ENCODE measurements at places on chromosomes 7 and 10.

GRCh38 chr7:46979439-46979838 is 602.5 kb downstream of the TNS3 start:
- ATAC-seq: no peak

DNA sequence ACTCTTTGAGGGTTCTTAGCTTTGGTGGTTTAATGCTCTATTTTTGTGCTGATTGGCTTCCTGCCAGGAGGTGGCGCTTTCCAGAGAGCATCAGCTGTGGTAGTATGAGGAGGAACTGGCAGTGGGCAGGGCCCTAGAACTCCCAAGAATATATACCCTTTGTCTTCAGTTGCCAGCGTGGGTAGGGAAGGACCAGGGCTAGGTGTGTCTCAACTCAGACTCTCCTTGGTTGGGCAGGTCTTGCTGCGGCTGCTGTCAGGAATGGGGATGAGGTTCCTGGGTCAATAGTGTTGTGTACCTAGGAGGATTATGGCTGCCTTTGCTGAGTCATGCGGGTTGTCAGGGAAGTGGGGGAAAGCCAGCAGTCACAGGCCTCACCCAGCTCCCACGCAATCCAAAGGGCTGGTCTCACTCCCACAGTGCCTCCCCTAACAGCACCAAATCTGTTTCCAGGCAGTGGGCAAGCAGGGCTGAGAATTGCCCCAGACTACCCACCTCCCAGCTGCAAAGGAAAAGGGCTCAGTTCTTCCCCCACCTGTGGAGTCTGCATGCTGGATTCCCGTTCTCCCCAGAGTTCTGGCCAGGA is 191.5 kb downstream of the PHTF2 start:
- no peak for ATAC-seq

- ATAC-seq: no peak
Measured at GRCh38 chr7:158369866-158370265, 217.8 kb downstream of the PTPRN2 start.

GRCh38 chr7:2376351-2377154 is 21.9 kb downstream of the EIF3B start:
- no peak for ATAC-seq

DNA sequence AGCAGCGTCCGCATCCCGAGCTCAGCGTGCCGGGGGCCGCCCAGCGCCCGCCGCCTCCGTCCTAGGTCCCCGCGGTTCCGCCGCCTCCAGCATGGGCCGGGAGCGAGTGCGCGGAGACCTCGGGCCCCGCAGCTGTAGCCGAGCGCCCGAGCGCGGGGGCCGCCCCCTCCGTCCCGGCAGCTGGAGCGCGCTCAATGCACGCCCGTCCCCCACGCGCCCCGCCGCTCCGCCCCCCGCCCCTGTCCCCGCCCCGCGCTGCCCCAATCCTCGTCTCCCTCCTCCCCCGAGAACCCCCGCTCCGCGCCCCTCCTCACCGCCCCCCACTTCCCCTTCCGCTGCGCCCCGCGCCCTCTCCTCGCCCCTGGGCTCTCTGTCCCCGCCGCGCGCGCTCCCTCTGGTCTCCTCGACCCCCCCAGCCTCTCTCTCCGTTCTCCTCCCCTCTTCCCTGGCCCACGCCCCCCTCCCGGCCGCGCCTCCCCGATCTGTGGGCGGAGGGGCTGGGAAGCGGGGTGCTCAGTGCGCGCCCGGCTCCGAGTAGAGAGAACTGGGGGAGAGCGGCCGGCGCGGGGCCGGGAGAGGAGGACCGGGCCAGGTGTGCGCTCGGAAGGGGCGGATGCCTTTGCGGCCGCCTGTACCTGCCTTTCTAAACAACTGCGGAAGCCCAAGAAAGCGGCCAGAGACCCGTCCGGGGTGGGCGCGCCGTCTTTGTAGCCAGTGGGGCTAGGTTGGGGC is at the start of gene VIPR2:
Gene VIPR2, minus strand, starts transcription at position 110 of the 732 bp plus-strand sequence. Its CDS starts 96 bp downstream, at position 14.
- ATAC-seq: peak; percentile 69

DNA sequence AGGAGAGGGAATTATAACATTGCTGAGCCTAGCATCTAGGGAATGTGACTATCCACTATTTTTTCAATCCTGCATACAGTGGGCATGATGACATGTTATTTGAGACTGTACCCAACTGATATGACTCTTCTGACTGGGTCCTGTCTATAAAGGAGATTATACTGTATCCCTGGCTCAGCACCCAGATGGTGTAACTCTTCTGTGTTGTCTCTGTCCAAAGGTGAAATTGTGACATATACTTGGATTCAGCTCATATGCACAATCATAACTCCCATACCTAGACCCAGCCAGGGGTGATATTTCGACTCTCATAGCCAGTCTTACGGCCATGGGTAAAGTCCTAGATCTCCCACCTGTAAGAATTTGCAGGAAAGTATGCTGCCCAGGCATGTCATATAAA is 59.3 kb downstream of the ZNF736 start:
- no peak for ATAC-seq

GRCh38 chr7:110609336-110609735 is 481.6 kb upstream of the LRRN3 start:
- ATAC-seq: no peak

DNA sequence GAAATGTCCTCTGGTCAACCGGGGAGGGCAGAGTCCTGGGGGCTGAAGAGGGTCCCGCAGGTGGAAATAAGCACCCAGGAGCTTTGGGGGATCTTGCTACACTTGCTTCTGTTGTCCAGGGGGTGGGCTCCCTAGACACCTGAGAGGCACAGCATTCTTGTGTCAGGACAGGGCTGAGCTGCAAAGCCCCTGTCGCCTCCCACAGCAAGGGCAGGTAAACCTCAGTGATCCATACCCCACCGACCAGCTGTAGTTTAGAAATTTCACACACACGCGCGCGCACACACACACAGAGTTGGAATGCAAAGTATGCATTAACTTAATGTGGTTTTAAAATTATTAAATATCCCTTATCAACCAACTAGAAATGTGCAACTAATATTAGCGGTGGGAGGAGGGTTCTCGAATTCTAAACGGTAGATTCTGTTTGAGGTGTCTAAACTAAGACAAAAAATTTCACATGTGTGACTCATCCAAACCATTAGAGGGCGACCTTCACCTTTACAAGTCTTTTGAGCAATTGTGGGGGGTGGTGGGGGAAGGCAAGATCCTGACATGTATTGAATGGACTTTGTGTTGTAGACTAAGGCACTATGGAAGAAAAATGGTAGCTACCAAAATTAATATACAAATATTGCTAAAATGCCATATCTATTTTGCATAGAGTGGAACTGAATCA is 34.3 kb upstream of the PTF1A start:
- no peak for ATAC-seq

GRCh38 chr7:142754681-142755575 is 5.7 kb downstream of the PRSS1 start:
- ATAC-seq: no peak
